Tibial nerve (tissue), 4 donors: ENCODE measurements at places on chromosomes 1 and 21.
A peak's percentile ranks its signal among the peaks of the same experiment; 100 is the strongest.

- DNase-seq, result no peak
Measured at GRCh38 chr1:64538389-64538788, 68.5 kb downstream of the CACHD1 start.

DNA sequence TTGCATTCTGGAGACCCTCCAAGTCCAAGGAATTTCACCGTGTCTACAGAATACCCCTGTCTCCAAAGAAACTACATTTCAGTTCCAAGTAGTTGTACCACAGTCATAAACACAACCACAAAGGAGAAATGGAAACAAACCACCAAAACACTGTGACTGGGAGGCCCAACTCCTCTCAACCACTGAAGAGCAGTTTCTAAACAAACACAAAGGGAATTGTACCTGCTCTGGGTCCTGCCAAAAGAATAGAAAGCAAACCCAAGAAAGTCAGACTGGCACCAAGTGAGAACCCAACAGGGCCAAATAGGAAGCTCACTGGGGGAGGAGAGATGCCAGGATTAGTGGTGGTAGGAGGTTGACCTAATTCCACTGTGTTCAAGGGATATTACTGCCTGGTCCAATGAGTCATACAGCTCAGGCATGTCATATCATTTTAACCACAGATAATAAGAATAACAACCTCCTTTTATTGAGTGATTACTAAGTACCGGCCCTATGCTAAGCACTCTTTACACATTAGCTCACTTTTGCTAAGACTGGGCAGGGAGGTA lies 123.9 kb upstream of the PPP2R5A start:
- no peak for DNase-seq

GRCh38 chr1:184559117-184559713 lies 172.4 kb downstream of the C1orf21 start:
- DNase-seq, result no peak

- no peak for DNase-seq
Measured at GRCh38 chr1:175183586-175183985, 9.0 kb downstream of the KIAA0040 start.

DNA sequence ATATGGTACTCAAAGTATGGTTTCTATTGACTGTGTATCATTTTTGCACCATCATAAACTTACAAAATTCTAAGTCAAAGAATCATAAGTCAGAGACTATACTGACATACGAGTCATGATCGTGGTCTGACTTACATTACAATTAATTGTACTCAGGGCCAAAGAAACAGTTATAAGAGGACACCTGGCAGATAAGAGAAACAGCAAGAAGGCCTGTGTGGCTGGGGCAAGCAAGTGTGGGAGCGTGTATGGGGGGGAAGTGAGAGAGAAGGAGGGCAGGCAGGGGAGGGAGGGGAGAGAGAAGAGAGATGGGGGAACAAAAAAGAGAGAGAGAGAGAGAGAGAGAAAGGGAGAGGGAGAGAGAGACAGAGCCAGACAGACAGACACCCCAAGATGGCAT lies 70.9 kb downstream of the RERE start:
- DNase-seq, result no peak

- no peak for DNase-seq
Measured at GRCh38 chr1:214452152-214452784, 99.1 kb downstream of the PTPN14 start.

DNA sequence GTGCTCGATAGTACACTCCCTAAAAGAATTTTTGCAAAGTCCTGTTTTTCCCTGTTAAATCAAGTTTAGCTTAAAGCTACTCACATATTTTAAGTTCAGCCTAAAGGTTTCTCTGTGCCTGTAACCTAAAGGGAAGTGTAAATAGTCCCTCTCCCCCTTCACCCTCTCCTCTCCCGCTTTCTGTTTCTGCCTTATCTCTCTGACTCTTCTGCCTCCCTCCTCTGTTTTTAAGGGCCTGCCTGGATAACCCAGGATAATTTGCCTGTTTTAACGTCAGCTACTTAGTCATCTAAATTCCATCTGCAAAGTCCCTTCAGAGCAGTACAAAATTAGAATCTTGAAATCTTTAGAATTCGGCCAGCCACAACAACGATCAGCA lies 92.6 kb downstream of the NID1 start:
- DNase-seq, result no peak

DNA sequence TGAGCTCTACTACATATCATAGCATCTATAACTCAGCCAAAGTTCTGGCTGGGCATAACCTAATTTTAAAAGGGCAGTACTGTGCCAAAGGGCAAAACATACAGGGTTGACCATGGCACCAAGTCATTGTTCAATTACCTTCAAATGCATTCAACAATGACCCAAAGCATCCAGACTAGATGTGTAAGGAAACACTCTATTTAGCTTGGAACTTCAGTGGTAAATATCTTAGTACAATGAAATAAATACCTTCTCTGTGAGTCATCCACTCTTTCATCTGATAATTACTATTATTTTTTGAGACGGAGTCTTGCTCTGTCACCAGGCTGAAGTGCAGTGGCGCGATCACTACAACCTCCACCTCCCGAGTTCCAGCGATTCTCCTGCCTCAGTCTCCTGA lies 70.0 kb downstream of the NVL start:
- DNase-seq, result no peak

GRCh38 chr1:64135462-64136223 lies 67.8 kb upstream of the UBE2U start:
- DNase-seq, result no peak

DNA sequence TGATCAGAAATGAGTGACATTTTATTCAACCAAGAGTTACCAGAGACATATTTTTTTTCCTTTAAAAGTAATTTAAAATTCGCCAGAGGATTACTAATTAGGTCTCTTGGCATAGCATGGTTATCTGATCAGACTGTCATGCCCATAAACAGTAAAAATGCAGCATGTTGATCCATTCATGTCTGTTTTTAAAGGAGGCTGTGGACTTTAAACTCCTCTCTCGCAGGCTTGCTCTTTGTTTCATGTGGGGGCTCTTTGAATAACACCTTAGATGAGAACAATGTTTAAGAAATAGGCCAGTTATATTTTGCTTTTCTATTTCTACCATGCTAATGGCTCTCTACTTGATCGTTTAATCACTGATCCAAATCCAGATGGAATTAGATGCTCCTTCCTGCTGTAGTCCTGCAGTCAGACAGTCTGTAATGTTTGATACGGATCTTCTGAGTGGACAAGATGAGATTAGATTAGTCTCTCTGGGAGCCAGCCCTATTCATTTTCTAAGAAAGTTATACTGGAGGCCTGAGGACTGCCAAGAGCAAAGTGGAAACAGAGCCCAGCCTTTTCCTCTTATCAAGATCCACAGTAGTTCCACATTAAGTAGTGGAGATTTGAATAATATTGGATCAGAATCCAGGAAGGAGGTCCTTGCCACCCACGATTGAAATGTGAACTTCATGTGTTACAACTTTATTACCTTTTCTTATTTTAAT lies 197.4 kb downstream of the HS2ST1 start:
- DNase-seq, result no peak

- no peak for DNase-seq
Measured at GRCh38 chr1:43711049-43711448, 3.7 kb downstream of the ST3GAL3 start.

- DNase-seq, result no peak
Measured at GRCh38 chr21:31720330-31720729, 11.6 kb downstream of the SCAF4 start.

DNA sequence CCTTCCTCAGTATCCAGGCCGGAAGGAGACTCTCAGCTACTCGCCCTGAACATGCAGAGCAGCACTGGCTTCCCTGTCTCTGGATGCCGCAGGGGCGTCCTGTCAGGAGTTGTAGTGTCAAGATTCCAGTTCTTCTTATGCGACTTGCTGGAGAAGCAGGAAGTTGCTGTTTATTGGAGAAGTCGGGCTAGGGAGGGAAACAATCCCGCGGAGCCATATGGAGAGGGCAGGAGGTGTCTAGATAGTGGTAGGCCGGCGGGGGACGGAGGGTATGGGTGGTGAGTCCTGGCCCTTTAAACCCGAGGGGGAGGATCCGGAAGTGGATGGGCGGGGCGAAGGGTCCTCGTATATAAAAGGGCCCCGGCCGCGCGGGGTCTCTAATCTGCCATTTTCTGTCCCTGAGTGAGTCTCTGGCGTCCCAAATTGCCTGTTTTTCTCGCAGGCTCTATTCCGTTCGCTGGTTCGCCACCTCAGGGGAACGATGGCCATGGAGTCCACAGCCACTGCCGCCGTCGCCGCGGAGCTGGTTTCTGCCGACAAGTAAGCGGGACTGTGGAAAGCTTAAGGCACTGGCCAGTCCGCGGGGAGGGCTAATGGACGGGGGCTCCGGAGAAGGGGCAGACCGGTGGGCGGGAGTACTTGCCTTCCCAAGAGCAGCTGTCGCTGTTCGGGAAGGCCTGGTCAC lies at the start of gene NASP:
Gene NASP, plus strand, starts transcription at position 376 of the 685 bp plus-strand sequence. Its CDS starts 106 bp downstream, at position 482.
- DNase-seq, result peak; percentile 79

- DNase-seq, result no peak
Measured at GRCh38 chr1:71196685-71197084, 115.8 kb upstream of the ZRANB2 start.

DNA sequence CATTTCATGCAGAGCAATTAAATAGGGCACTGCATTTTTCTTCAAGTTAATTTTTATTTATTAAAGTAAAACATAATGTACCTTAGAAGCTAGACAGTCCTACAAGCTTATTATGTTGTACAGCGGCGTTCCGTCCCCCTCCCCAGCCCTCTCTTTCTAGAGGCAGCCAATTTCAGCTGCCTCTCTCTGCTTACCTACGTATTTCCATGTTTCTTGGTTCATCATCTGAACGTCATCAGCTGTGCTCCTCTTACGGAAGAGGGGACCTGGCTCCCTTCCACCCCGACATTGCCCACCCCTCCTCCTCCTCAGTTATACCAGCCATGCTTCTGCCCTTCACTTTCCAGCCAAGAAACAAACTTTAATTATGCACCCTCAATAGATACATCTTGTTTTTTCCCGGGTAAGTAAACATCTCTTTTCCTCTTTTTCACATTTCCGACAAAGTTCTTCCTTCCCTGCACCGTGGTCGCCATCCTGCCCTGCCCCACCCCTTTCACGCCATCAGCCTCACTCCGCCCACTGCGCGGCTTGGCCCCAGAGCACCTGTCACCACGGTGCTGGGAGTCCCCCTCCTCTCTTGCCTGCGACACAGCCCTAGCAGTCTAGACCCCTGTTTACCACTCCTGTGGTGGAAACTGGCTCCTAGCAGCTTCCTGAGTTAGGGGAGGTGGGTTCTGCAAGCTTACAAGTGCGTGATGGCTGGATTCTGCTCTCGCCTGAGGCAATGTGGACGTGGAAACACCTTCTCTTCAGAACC lies 57.9 kb downstream of the SLC37A1 start:
- no peak for DNase-seq

- DNase-seq, result no peak
Measured at GRCh38 chr1:62875676-62876075, 91.7 kb downstream of the ATG4C start.

DNA sequence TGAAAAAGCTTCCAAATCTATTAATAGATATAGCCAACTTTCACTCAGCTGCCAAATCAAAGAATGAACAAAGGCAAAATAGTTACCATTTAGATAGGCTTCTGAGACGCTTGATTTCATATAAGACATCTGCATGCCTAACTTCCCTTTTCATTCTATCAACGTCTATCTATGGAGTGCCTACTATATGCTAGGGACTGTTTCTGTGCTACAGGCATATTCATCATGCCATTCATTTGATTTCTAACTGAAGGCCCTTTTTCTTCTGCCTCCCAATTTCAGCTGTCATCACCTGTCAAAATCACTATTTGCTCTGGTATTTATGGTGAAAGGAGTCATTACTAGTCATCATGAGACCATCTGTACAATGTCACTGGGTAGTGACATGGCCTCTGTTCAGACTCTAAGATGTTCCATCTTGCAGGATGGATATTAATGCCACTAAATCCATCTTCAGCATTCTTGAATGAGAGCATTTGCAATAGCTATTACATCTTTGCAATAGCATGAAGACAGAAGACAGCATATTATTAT lies 4.3 kb upstream of the KRTAP13-1 start:
- no peak for DNase-seq

DNA sequence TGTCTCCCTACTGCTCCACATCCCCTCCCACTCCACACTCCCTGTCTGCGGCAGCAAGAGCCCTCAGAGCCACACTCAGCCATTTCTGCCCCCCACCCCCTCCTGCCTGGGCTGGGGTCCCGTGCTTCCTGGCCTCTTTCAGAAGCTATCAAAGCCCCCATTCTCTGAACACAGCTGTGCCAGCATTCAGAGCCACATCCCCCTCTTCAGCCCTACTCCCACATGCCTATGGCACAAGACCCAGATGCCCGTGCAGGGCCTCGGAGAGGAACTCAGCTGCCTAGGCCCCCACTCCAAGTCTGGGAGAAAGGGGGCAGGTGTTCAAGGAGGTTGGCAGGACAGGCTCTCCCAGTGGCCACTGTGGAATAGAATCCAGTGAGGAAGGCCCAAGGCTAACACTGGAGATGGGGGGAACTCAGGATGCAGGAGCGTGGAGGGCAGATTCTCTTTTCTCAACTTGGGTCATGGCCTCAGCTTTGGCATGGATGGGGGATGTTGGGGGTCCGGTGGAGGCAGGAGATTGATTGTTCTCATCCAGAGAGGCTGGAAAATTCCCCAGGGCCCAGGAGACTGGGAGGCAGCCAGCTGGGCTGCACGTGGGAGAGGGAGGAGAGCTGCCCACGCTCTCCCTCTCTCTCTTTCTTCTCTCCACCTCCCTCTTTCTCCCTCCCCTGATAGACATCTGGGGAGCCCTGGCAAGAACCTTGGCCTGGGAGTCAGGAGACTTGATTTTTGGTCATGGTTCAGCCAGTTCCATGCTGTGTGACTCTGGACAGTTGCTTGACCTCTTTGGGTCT lies 3.5 kb upstream of the BCAN start:
- no peak for DNase-seq

DNA sequence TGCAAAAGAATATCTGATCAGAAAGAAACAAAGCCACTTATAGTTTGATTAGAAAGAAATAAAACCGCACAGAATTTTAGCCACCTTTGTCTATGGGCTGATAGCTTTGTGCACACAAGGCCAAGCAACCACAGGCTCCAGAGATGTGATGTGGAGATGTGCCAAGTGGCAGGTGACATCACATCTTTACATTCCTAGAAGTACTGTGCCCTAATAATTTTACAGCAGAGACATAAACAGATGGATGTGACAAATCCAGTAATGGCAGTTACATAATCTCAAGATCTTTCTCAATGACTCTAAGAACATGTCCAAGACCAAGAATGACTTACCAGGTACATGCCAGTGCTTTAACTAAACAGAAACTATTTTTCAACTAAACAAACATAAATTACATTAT lies 159.5 kb downstream of the LTN1 start:
- no peak for DNase-seq

- DNase-seq, result no peak
Measured at GRCh38 chr1:59678493-59679228, 136.1 kb upstream of the HOOK1 start.

GRCh38 chr1:110114784-110115183 lies 2.5 kb downstream of the UBL4B start:
- DNase-seq, result no peak

DNA sequence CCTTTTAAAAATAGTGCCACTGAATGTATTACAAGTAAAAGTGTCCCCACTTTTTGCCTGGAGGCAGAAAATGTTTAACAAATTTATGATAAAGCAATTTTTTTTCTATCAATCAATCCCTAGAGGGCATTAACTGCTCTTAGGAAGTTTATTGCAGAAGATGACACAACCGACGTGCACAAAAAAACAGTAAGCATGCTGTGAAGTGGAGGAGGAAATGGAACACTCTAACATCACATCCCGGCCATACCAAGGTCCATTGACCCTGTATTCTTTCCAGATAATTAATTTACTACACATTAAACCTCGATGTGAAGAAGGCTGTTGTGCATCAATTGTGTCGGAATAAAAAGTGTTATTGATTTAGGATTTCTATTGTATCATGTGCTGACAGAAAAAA lies 264.9 kb upstream of the NR5A2 start:
- no peak for DNase-seq
